ENCODE measurements at places on chromosomes 2 and 18.

DNA sequence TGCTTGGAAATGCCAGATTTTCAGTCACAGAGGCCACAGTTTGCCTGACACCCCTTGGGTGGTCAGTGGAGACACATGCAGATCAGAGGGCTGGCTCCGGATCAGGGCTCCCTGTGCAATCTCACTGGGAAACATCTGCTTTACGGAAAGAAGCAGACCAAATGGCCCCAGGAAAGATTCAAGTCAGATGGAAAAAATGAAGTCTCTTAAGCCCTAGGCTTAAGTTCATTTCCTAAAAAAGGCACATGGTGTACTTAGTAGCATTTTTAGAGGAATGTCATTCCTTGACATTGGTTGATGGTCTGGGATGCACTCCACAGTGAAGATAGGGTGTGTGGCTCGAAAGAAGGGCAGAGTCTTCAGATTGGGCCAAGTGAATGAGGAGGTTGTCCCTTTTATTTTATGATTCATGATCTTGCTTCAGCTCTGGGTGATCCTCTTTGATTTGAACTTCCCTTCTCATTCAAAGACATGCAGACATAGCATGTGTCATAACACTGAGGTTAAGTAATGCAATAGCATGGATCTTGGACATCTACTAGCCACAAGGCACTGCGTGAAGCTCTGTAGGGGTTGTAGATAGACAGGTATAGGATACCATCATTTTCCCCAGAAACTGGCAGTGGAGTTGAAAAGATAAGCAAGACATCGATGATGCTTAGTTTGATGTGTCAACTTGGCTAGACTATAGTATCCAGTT, 56.5 kb downstream of the KCNE4 start:
- no peak for DNase-seq

DNA sequence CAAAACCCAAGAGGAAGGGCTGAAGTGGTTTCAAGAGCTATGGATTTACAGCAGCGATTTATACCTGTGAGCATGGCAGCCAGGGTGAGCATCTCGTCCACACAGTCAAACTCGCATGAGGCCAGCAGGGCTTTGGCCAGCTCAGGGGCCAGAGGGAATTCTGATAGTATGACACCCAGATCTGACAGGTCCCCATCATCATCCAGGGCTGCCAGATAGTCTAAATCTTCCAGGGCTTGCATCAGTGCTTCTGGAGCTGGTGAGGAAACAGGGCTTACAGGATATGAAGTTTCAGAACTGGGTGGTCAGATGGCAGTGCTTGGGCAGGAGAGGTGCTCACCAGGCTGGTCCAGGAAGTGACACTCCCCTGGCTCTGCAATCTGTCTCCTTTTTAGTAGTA, 3.5 kb downstream of the DQX1 start:
- no peak for DNase-seq

DNA sequence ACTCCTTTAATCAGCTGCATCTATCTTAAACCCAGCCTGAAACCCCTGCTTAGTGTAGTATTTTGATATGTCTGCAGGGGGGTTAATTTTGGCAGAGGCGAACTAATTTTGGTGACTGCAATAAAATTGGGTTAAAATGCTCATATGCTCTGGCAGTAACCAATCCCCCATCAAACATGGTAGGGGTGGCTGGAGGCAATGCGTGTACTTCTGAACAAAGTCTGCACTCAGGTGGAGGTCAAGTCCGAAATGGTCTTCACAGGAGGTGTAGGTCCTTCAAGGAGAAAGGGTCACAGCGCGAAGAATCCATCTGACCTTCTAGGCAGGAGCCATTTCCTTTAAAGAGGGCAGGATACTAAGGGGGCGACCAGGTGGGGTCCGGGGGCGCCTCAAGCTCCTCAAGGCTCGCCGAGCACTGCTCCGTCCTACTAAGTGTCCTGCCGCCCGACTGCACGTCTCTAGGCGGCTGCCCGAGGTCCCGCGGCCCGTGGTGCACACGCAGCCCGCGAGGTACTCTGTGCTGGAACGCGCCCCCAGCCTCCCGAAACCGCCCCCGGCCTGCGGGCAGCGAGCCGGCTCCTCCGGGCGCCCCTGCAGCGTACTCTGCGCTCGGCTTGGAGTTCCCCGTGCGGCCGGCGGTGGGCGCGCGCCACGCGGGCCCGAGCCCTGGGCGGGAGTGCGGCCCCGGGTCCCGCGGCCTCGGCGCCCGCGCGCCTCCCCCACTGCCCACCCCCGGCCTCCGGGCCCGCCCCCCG, 1.7 kb upstream of the LDLRAD4 start:
- no peak for DNase-seq

- no peak for DNase-seq
Measured at GRCh38 chr2:176075481-176075880, 8.3 kb downstream of the EVX2 start.

- no peak for DNase-seq
Measured at GRCh38 chr2:48851161-48851560, 95.6 kb upstream of the LHCGR start.

- DNase-seq = no peak
Measured at GRCh38 chr2:3769766-3770165, 66.4 kb downstream of the DCDC2C start.

- DNase-seq = no peak
Measured at GRCh38 chr18:28669165-28669564, 492.2 kb upstream of the CDH2 start.

DNA sequence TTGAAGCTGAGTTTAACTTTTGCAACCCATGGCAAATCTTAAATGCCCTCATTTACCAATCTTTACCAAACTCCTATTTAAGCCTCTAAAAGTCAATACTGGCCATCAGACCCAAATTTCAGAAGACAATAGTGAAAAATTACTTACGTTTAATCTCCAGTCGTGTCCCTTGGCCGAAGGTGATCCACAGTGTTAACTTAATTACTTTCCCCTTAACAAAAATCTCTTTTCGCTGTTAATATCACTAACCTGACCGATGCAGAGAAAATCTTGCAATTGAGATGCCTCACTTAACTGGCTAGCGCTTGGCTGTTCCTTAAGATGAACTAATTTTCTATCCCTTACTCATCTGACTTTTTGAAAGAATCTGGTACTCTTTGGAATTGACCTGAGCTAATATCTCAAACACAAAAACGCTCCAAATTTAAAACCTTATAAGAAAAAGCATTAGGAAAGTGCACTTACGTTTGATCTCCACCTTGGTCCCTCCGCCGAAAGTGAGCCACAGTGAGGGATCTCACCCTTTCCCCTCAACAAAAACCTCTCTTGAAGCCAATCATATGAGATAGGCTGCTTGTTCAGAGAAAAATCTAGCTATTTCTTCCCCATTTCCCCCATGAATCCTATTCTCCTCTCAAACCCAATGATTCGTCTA, 169.1 kb downstream of the RPIA start:
- DNase-seq = no peak

Measured in CD4-positive, alpha-beta T cell treated with Interleukin-4 for 4 hours (primary cell).